ENCODE measurements at places on chromosomes 4 and X.

DNA sequence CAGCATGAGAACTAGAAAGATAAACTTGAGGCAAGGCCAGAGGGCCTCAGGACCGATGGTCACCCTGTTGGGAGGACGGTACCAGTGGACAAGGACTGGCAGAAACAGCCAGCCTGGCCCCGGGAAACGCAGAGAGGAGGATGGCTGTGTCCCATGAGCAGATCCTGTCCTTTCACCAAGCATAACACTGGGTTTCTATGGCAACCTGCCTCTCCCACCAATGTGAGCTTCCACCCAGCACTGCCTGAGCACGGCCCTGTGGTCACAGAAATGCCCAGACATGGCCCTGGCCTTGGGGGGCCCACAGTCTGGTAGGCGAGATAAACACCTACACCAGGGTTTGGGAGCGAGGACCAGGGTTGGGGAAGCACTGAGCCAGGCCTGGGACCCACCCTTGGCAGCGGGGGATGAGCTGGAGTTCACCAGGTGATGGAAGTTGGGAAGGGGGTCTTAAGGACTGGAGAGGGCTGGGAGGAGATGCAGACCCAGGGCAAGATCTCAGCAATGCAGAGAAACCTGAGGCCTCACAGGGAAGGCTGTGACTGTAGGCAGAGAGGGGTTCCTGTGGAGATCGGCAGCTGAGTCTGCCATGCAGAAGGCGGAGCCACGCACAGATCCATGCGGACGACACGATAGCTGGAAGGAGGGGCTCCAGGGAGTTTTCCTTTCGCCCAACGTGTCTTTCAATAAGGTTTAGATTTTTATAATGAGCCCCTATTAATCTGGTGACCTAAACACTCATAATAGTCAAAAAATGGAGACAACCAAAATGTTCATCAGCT lies 32.7 kb upstream of the CRMP1 start:
- peak; percentile 37 for DNase-seq
- no peak overlapping the region for H3K4me3 ChIP-seq
- no peaks in the 10 kb centered on the region for H3K36me3 ChIP-seq
- no peak overlapping the region for H3K27ac ChIP-seq
- no peaks in the 10 kb centered on the region for H3K4me1 ChIP-seq

GRCh38 chrX:54695231-54695630 lies 102.8 kb downstream of the ITIH6 start:
- no peaks in the 10 kb centered on the region for H3K27me3 ChIP-seq
- H3K36me3 ChIP-seq: no peaks in the 10 kb centered on the region
- H3K4me3 ChIP-seq: no peak overlapping the region

DNA sequence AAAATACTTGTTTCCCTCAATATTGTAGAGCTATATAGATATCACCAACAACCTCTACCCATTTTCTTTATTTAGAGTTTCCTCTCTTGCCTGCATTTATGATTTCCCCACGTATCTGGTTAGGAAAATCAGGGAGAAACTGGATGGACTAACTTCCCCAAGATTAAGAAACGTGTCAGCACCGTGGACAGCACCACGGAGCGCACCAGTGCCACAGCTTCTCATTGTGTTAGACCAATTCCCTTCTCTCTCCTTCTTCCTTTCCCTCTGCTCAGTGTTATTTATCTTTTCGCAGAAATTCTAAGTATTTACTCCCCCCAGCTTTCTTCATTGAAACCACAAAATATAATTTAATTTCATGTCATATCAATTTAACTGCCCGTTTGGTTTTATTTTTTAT lies 568.6 kb upstream of the BOD1L1 start:
- H3K27me3 ChIP-seq: no peaks in the 10 kb centered on the region
- DNase-seq: no peak
- no peak overlapping the region for H3K4me3 ChIP-seq
- no peaks in the 10 kb centered on the region for H3K36me3 ChIP-seq

- no peak for DNase-seq
- H3K4me3 ChIP-seq: peak overlapping the region; percentile 61
- no peaks in the 10 kb centered on the region for H3K36me3 ChIP-seq
- H3K4me1 ChIP-seq: peaks cover 2% of the 10 kb centered on the region
- H3K27ac ChIP-seq: peak overlapping the region; percentile 94
- no peaks in the 10 kb centered on the region for H3K27me3 ChIP-seq
Measured at GRCh38 chrX:120559804-120560203, 958 bp downstream of the CUL4B start.

GRCh38 chrX:13863324-13863723 lies 46.4 kb upstream of the GPM6B start:
- DNase-seq: no peak
- no peak overlapping the region for H3K27ac ChIP-seq
- no peak overlapping the region for H3K4me3 ChIP-seq
- H3K27me3 ChIP-seq: no peaks in the 10 kb centered on the region

- no peak for DNase-seq
- no peaks in the 10 kb centered on the region for H3K36me3 ChIP-seq
- H3K4me3 ChIP-seq: no peak overlapping the region
- no peaks in the 10 kb centered on the region for H3K4me1 ChIP-seq
- no peaks in the 10 kb centered on the region for H3K27me3 ChIP-seq
Measured at GRCh38 chr4:4783847-4784246, 75.6 kb upstream of the MSX1 start.

All from ascending aorta (tissue), 2 donors.